Fibroblast of skin of abdomen (primary cell): ENCODE measurements at places on chromosomes 3 and 15.

- DNase-seq, result no peak
These were observed 35.8 kb downstream of the QTRT2 start for GRCh38 chr3:114092151-114093015.

DNA sequence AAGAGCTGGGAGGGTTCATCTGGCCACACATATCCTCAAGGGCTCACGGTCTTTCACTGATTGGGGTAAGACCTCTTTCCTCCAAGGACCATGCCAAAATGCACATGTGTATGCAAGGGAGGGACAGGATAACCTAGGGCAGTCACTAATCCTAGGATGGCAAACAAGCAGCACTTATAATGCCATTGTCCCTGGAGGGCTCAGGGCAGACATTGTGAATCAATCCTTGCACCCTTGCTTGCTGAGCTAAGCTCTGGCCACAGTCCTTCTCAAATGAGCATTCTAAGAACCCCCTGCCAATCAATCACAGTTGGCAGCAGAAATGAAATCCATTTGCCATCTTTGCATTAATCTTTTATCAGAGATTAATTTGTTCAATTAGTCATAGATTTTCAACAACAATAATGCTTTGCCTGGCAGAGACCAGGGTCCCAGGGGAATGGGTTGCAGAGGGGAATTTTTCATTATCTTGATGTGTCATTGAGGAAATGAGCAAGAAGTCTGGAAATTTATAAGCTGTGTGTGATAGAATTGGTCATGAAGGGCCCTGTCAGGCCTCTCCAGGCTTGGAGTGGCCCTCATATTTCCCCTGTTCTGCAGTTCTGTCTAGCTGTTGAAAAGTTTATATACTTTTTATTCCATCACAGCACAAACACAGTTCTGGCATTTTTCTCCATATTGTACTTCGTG, 57.2 kb upstream of the KY start:
- DNase-seq, result peak; percentile 90

DNA sequence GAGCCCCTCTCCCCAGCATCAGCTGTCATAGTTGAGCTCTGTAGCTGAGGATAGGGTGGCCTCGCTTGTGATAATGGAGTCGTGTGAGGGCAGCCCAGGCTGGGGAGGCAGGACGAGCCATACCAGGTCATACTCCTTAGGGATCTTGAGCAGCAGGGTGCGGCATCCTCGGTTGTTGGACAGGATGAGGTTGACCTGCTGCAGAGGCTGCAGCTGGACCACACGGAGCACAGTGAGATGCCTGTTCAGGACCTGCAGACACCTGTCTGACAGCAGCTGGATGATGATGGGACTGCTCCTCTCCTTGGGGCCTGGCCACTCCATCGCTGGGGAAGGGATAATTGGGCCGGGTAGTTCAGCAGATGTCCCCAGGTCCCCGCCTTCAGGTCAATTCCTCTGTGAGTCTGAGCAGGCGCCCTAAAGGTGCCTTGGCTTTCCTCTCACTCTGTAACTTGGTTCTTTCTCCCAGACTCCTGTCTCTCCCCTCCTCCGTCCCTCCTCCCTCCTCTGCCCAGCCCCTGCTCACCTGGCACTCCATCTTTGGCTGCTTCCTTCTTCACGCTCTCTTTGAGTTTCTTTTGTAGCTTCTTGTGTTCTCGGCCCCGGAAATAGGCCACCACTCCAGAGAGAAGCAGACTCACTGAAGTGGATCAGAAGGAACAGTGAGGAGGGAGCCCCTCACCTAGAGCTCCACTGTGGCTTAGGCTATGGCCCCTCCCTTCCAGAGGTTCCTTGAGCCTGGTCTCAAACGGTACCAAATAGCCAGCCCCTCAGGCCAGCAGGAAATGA, 7.8 kb downstream of the DUOX2 start:
- DNase-seq, result no peak

- no peak for DNase-seq
These were observed 126.5 kb upstream of the CMC1 start for GRCh38 chr3:28114893-28115292.
